ENCODE measurements at places on chromosomes 4 and X.

DNA sequence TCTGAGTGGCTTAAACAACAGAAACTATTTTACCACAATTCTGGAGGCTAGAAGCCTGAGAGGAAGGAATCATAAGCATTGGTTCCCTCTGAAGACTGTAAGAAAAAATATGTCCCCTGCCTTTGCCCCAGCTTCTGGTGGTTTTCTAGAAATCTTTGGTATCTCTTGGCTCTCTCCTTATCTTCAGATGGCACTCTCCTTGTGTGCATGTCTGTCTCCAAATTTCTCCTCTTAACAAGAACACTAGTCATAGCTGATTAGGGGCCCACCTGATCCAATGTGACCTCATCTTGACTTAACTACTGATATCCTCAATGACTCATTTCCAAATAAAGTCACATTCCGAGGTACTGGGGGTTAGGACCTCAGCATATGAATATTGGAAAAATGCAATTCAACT, 635.0 kb upstream of the NR3C2 start:
- DNase-seq: no peak

DNA sequence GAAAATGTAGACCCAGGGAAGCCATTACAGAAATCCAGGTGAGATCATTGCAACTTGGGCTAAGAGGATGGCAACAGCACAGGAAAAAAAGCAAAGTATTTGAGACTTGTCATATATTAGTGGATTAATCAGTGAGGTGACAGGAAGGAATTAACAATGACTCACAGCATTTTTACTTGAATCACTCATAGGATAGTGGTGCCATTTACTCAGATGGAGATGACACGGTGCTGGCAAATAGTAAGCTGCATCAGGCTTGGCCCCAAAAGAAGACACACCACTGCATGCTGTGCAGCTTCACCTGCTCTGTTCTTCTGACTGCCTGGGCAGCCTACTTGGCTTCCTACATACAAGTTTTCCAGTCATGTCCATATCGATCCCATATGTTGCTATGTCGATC, 144.8 kb downstream of the FRYL start:
- DNase-seq: no peak

DNA sequence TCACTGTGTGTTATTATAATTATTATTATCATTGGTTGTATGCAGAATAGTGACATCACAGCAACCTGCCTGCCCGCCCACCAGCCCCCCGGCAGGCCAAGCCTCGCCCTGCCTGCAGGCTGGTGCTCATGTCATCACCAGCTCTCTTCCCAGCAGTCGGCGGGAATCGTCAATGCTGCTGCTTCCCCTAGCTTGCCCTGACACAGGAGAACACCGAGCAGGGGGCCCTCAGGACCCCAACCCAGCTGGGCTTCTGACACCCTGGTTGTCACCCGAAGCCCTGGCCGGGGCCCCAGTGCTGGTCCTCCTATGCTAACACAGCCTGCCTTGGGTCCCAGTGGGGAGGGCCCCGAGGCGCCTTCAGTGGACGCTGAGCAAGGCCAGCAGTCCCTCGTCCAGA, 100.6 kb downstream of the PPP2R2C start:
- DNase-seq: no peak

DNA sequence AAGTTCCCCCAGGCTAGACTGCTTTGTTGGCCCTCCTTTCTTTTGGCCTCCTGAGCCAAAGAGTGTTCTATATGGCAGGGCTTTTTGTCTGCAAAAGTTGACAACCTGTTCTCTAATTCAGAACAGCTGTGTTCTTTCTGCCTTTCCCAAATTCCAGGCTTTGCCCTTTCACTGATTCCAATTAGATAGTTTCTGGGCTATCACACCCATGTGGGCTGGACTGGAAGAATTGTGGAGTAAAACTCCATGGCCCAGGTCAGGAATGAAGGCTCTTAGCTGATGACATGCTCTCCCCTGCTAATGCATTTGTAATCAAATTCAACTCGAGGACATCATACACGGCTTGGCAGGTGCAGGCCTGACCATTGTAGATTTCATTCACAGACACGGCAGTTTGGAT, 19.4 kb downstream of the BMP3 start:
- no peak for DNase-seq

DNA sequence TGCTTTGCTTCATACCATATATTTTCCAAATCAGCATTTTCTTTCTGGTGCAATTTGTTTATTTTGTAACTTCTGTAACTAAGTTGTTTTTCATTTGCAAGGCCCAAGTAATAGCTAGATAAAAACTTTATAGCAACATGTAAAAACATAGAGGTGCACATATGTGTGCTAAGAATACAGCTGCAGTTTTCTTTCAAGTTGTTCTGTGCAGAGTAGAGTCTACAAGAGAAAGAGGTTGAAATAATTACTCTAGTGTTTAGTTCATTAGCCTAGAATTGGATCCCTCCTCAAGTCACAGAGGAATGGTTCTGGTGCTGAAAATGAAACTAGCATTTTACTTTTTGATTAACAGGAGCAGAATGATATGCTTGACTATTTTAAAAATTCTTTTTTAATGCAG, 32.2 kb upstream of the PDLIM5 start:
- no peak for DNase-seq

DNA sequence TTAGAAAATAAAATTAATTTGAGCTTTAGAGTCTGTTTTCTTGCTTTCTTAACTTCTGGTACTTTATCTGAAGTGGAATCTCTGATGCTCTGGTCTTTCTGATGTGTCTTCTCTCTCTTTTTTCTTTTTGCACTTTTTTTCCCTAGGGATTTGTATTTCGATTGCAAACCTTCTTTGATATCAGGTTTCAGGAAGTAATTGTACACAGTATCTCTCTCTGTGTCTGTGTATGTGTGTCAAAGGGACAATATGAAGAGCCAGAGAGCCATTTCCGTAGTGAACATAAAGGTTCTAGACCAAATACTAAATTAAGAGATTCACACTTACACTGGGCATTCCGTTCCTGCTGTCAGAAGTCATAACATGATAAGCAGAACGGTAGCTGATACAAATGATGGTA, 325.0 kb downstream of the PCDH7 start:
- no peak for DNase-seq

DNA sequence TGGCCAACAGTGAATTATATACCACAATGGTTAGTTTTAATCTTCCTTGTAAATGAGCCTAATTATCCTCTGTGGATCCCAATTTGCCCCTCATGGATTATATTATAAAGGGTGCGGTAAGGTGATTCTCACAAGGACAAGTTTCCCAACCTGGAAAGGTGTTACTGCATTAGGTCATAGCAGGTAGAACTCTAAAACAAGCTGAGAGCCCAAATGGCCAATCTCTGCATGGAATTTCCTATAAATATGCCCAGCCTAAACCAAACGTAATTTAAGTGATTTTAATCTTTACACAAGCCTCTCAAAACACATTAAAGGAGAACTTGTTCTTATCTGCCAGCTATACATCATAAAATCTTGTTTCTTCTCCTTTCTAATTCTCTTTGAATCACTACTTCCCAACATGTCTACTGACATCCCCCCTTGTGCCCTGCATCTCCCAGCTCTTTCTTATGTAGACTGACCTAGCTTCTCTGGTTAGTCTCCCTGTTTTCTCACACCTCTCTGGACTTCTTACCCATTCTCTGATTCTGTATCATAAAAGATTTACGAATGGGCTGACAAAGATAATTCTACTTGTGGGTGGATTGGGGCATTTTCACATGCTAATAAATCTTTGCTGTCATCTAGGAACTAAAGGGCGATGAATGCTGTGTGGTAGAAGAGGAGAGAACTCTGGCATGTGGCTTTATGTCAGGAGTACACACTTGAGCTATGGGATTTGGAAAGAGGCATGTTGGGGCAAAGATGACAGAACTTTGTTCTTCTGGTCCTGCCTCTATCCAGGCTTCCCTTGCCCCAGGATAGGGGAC, 94.3 kb upstream of the PGRMC2 start:
- no peak for DNase-seq

All from smooth muscle cell of the brain vasculature (primary cell).